ENCODE measurements at places on chromosomes 5 and 9.
A peak's percentile ranks its signal among the peaks of the same experiment; 100 is the strongest.

DNA sequence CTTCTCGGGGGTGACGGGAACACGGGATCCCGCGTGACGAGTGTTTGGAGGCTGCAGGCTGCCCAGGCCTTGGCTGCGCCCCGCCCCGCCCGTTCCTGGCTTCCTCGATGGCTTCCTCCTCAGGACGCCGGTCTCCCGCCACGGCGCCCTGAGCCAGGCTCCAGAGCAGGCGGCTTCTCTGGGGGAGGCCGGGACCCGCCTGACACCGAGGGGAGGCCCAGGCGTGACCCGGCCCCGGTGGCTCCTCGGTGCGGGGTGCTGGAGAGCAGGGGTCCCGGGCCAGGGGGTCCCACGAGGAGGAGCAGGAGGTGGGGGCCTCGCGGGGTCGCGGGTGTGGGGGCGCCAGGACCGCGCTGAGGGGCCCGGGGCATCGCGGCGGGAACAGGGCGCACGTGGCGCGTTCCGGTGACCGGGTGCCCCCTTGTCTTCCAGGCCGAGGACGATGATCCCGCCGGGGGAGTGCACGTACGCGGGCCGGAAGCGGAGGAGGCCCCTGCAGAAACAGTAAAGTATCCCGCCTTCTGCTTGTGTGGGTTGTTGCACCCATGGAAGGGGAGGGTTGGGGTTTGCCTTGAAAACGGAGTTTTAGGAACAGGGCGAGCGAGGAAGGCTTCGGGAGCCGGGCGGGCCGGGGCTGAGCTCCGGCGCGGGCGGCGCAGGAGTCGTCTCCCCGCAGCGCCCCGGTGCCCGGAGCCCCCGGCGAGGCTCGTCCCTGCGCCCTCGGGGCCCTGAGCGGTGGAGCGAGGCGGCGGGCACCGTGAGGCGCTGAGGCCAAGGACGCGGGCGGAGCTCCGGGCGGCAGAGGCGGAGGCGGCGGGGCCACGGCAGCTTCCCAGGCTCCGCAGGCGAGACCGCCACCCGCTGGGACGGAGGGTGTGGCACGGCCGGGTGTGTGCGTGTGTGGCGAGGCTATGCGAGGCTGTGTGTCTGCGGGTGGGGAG lies 22.2 kb downstream of the AHRR start:
- no peak for DNase-seq

DNA sequence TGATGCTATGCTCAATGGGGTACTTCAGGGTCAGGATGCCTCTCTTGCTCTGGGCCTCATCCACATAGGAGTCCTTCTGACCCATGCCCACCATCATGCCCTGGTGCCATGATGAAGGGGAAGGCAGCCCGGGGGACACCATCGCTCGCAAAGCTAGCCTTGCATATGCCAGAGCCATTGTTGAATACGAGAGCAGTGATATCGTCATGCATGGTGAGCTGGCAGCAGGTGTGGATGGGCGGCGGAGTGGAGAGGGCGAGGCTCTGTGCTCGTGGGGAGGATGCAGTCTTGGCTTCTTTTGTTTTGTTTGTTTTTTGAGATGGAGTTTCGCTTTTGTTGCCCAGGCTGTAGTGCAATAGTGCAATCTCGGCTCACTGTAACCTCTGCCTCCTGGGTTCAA lies 17.2 kb upstream of the SPZ1 start:
- DNase-seq, result no peak

DNA sequence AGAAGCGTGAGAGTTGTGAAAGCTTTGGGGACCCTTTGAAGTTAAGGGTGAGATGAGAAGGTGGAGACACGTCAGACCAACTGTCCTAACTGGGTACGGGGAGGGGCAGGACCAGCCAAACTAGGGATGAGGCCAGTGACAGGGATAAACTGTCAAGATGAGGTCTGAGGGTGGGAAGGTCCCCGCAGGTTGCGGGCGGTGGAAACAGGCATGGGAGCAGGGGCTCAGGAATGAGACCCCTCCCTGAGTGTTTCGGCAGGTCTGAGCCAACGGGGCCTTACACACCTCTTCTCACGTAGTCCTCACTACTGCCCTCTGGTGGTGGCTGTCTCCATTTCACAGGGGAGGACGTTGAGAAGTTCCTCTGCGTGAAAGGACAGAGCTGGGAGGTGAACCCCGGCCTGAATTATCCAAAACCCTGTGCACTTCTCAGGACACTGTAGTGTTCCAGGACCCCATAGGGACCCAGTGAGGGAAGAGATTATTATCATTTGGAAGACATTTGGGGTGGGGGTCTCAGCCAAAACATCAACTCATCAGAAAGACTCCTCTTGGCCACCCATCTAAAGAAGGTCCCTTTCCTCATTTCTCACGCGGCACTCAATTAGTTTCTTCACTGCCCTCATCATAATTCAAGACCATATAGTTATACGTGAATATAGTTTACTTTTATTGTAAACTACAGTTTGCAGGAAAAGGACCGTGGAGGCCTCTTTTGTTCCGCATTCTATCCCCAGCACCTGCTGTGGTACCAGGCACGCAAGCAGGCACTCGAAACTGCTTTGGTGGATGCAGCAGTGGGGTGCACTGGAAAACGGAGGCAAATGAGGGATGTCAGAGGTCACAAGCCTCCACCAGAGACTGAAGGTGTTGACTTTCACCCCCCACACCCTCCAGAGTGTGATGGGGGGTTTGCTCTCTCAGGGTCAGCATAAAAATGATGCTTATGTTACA lies 21.7 kb upstream of the NANS start:
- peak; percentile 90 for DNase-seq

DNA sequence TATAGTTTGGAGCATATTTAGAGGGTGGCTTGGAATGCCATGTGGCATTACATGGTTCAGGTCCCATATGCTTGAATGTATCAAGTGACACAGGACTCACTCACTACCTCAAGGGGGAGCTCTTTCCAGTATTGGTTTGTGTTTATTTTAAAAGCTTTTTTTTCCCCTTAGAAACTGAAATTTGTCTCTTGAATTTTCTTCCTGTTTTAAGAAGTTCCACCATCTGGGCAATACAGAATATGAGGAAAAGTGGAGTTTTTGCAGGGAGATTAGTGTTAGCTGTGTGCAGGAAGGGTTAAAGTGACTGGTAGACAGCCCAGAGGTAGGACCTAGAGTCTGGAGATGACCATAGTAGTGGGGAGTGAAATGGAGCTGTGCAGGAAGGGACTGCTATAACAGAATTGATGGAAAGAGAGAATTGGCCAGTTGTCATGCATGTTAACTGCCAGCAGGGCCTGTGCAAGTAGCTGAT lies 36.6 kb downstream of the CTNNA1 start:
- no peak for DNase-seq

DNA sequence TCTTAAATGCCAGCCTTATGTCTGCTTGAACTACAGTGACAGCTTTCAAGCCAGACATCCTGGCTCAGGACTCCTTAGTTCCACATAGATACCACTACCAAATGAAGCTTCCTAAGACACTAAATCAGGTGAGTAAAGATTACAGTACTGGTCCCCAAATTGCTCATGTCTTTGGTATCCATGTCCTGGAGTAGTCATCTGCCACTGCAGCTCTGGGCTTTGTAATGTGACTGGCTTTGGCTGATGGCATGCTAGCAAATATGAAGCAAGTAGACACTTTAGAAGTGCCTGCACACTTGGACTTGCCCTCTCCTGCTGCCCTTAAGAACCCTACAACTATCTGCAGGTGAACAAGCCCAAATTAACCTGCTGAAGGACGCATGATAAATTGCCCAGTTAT lies 334.9 kb downstream of the BNC2 start:
- no peak for DNase-seq

DNA sequence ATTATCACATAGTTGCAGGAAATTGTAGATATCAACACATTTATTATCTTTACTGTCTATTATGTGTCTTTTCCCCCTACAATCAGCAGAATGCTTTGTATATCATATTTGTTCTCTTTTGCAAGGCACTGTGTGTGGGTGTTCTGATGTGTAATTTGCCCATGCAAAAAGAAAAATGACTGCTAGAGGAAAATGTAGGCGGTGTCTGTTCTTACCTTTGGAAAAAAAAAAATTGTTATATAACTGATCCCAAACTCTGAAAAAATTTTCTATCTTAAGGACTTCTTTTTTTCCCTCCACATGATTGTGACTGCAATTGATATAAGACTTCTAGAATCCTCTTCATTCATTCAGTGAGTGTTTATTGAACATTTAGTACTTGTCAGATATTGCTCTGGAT lies 24.5 kb downstream of the MRPS30 start:
- no peak for DNase-seq

DNA sequence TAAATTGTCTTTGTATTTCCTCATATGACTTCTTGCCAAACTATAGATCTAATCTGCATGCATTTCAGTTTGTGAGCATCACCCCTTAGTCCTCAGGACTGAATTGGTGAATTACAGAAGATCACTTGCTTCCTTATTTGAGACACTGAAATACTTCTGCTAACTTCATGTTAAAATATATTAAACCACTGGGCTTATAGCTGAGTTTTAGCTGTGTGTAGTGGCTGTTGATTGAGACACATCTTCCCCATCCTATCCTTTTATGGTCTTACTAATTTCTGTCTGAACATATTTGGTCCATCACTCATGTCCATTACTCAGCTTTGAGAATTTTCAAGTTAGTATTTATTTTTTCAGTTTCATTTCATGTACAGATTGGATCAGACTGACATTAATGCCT lies 295.9 kb downstream of the PSAT1 start:
- DNase-seq, result no peak

GRCh38 chr9:76512826-76513225 lies 53.8 kb downstream of the GCNT1 start:
- no peak for DNase-seq

DNA sequence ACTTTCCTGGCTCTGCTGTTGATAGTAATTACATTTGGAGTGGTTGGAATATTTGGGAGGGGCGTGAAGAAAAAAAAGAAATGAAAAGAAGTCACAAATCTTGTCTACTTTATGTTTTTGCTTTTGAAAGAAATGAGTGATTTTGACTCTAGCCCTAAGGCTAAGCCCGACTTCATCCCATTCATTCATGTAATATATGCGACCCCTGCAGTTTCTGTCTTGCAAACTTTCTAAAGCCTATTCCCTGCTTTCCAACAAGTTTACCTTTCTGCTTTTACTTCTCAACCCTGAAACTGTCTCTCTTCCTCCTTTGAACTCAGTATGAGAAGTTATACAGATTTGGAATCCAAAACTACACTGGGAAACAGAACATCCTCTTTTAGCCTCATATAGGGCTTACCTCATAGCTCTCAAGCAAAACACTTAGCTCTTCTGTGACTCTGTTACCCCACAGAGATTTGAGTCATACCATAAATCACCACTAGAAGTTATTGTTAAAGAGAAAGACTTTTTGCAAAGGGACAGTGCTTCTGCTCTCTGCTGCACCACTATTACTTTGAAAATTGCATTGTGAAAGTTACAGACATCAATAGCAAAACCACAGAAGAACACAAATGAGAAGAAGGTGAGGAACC lies 1.6 kb downstream of the CFAP95 start:
- no peak for DNase-seq

DNA sequence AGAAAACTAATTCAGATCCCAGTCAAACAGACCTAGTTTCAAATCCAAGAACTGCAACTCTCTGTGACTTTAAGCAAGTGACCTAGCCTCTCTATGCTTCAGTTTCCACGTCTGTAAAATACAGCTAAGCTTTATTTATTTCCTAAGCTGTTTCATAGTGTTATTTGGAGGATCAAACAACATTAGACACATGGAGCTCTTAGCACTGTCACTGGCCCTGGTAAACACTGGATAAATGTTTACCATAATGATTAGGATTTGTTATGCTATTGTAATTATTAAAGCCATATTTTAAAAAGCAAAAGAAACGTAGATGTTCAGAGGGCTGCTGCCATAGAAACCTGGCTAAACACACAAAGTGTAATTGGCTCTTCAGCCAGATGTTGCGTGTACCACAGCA lies 26.6 kb upstream of the C5orf58 start:
- DNase-seq, result no peak

- no peak for DNase-seq
Measured at GRCh38 chr9:34576597-34577399, 12.7 kb downstream of the CNTFR start.

GRCh38 chr9:14251154-14252071 lies 62.5 kb downstream of the NFIB start:
- no peak for DNase-seq

DNA sequence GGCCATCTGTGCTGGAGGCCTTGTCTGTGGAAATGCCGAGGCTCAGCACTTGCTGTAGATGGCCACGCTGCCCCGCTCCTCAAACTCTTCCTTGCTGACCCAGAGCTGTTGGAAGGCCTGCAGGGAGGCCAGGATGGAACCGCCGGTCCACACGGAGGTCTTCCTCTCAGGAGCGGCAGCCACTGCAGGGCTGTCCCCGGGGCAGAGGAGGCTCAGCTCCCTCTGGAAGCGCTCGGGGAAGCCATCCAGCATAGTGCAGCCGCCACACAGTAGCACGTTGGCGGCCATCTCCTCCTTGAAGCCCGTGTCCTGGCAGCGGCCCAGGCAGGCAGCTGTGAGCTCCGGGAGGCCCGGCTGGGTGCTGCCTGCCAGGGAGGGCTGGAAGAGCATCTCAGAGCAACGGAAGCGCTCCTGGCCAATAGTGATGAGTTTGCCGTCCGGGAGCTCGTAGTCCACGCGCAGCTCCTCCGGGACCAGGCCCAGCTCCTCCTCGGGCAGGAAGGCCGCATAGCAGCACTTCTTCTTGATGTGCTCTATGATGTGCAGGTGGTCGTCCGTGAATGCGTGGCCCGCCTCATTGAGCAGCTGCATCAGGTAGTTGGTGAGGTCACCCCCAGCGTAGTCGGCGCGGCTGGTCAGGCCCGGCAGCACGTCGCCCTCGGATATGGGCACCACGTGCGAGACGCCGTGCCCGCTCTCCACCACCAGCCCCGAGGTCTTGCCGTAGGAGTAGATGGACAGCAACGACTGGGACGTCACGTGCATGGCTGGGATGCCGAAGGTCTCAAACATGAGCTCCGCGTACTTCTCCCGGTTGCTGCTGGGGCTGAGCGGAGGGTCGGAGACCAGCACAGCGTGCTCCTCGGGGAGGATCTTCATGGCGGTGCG lies 901 bp downstream of the ACTL7B start:
- no peak for DNase-seq

GRCh38 chr5:111299831-111300432 lies 75.7 kb downstream of the CAMK4 start:
- no peak for DNase-seq

GRCh38 chr5:118946138-118946800 lies 42.1 kb downstream of the DTWD2 start:
- no peak for DNase-seq

GRCh38 chr5:172773481-172774469 lies 2.8 kb upstream of the DUSP1 start:
- no peak for DNase-seq
